ENCODE measurements at places on chromosomes 3 and 15.

- DNase-seq, result no peak
Measured at GRCh38 chr15:38593524-38593923, 28.9 kb upstream of the RASGRP1 start.

DNA sequence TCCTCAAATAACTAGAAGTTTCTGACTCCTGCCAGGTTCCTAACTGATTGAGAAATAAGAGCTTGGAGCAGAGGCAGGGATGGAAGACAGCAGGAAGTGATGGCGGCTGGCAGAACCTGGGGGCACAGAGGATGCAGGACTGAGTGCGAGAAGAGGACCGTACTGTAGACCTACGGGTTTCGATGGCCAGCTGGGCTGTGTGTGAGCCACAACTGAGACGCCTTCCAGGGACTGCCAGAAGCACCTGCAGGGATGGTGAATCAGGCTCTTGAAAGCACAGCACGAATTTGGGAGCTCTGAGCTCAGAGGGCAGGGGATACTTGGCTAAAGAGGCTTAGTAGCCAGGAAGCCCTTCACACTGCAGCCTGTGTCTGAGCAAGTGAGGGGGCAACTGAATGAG lies 165.6 kb downstream of the ABHD5 start:
- DNase-seq, result no peak

- DNase-seq, result no peak
Measured at GRCh38 chr3:24149032-24149431, 203.9 kb downstream of the NR1D2 start.

- no peak for DNase-seq
Measured at GRCh38 chr15:100341239-100341749, 481 bp downstream of the ADAMTS17 start.

GRCh38 chr3:105274958-105275357 lies 91.8 kb upstream of the ALCAM start:
- no peak for DNase-seq

DNA sequence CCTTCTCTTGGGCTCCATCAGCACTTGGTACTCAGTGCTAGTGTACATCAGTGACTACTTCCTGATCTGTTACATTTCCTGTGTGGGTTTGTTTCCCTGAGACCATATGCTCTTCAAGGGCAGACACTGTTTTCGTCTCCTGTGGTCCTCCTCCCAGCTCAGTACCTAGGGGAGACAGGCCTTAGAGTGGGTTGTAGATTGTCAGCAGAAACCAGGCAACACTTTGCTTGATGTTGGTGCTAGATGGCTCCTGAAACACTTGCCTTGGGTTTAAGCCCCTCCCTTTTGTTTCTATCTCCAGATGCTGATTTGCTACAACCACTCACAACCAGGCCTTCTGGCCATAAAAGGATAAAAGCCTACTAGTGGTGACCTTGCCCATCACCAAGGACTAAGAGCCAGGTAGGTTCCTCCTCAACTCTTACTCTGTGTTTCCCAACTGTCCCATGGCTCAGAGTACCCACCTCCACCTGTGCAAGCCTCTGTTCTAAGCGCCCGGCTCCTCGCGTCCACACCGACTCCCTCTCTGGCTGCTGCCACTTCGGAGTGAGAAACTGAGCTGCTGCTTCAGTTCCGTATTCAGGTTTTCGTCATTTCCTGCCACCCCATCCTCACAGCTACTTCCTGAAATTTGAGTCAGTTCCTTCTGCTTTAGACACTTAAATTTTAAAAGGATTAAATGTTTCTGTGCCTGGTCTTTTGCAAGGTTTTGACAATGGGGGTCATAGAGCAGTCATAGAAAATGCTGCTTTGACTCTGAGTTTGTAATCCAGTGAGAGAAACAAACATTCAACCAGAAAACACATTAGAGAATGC lies at the start of gene HCLS1:
Gene HCLS1 (minus strand): TSS at position 548 of the 816 bp plus-strand sequence. CDS start 2,556 bp downstream, outside the sequence.
- DNase-seq, result peak; percentile 47

GRCh38 chr15:60551781-60552161 lies 72.8 kb upstream of the ICE2 start:
- DNase-seq, result no peak

DNA sequence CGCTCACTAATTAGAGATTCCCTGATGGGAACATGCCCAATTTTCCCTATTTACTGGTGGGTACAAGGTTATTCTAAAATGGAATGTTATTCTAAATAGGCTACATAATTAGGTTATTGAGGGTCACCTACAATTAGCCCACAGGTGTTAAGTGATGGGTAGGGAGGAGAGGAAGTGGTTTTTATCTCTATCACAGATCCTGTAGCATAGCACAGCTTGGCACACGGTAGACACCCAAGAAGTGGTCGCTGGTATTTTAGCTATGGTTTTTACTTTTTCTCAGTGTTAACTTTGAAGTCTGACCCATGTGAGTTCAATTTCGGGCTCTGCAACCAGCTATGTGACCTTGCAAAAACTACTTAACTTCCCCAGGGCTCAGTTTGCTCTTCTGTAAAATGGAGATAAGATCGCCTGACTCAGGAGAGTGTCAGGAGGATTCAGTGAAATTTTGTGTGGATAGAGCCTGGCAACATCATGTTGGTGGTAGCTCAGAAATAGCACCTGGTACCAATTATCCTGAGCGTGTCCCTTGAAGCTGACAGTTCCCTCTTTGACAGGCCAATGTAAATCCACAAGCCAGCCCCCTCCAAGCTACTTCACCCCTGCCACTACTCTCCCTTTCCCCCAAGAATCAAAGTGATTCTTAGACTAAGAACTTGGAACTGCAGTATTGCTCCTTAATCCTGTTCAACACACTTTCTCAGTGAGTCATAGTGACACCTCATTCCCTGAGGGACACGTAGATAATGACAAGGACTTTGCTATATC lies 8.7 kb upstream of the LMCD1 start:
- no peak for DNase-seq

GRCh38 chr3:64463981-64464380 lies 223.8 kb downstream of the ADAMTS9 start:
- no peak for DNase-seq

- DNase-seq, result no peak
Measured at GRCh38 chr15:82995938-82996337, 9.9 kb downstream of the RAMAC start.

GRCh38 chr3:66220602-66221377 lies at the start of gene SLC25A26:
Gene SLC25A26, plus strand, starts transcription at chr3:66221001. Its CDS starts 94 bp downstream, at chr3:66221095.
- peak; percentile 92 for DNase-seq

- DNase-seq, result no peak
Measured at GRCh38 chr3:24428481-24428880, 66.2 kb downstream of the THRB start.

GRCh38 chr3:89138048-89138447 lies 30.6 kb downstream of the EPHA3 start:
- no peak for DNase-seq

DNA sequence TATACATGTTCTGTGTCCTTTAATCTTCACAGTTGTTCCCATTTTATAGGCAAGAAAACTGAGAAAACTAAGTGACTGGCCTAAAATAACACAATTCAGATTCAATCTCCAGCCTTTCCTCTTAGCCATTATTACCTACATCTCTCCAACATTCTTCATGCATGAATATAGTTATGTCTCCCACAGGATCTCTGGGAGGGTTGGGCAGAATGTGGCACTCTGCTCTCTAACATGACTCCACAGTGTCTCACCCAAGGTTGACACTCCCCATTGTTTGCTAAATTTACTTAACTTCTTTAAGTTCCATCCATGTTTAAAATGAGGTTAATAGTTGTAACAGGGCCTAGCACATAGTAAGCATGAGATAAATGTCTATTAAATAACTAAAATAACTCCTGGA lies 276.3 kb downstream of the ERC2 start:
- no peak for DNase-seq

DNA sequence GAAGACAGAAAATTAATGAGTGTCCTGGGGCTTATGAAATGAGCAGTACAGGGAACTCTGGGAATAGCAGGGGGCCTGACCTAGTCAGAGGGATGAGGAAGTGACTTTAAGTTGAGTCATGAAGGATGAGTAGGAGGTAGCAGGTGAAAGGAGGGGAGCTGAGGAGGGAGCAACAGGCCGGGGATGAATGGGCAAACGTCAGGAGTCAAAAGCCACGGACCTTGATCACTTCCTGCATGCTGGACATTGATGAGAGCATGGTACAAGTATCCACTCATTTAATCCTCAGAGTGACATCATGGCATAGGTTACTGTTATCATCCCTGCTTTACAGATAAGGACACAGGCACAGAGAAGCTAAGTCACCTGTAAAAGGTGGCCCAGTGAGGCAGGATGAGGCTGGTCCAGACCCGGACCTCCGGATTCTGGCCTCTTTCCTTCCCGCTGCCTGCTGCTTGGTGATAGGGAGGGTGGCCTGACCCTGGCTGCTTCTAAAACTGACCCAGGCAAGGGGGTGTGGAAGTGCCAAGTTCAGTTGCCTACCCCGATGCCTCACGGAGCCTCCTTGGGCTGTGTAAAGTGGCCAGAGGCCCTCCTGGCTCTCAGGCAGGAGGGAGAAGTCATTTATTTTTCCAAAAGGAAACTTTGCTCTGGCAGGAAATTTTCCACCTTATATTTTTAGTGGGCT lies 7.6 kb downstream of the CORO2B start:
- DNase-seq, result no peak

DNA sequence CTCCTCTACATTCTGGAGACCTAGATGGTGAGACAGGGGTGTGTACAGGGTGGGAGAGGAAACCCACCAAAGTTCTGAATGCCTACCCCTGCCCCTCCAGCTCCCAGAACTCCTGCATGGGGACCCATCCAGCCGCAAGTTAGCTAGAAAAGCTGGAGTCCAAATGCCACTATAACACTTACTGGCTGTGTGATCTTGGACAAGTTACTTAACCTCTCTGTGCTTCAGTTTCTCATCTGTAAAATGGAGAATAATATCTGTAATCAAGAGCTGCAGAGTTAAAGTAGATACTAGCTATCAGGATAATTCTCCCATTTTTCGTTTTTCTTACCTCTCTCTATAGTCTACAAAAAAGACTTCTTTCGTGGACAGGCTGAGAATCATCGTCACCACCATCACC lies 63.4 kb downstream of the ADCY5 start:
- no peak for DNase-seq

GRCh38 chr3:112539825-112540650 lies 21.7 kb downstream of the ATG3 start:
- DNase-seq, result no peak

GRCh38 chr15:74233851-74234597 lies 2.1 kb upstream of the CCDC33 start:
- no peak for DNase-seq

DNA sequence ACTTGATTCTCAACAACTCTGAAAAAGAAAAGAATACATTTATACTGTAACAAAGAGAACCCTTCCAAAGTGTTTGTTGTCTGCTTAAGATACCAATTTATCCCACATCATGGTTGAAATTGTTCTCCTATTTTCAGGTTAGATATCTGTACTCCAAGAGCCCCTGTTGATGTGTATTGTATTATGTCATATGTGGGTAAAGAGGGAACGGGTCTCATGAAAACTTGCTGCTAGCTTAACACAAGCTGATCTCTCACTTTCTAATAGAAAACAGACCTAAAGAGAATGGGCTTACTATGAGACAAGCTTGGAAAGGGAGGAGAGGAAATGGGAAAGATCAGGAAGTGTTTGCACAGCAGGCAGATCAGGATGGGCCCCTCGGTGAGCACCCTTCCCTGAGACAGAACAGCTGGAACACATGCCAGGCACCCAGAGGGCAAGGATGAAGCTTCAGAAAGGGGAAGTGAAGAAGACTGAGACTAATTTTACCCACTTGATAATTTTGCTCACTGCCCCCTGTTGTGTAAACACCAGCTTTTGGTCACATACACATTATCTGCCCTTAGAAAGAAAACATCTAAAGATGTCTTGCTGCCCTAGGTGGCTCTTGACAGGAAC lies 747.9 kb upstream of the CCDC54 start:
- no peak for DNase-seq

DNA sequence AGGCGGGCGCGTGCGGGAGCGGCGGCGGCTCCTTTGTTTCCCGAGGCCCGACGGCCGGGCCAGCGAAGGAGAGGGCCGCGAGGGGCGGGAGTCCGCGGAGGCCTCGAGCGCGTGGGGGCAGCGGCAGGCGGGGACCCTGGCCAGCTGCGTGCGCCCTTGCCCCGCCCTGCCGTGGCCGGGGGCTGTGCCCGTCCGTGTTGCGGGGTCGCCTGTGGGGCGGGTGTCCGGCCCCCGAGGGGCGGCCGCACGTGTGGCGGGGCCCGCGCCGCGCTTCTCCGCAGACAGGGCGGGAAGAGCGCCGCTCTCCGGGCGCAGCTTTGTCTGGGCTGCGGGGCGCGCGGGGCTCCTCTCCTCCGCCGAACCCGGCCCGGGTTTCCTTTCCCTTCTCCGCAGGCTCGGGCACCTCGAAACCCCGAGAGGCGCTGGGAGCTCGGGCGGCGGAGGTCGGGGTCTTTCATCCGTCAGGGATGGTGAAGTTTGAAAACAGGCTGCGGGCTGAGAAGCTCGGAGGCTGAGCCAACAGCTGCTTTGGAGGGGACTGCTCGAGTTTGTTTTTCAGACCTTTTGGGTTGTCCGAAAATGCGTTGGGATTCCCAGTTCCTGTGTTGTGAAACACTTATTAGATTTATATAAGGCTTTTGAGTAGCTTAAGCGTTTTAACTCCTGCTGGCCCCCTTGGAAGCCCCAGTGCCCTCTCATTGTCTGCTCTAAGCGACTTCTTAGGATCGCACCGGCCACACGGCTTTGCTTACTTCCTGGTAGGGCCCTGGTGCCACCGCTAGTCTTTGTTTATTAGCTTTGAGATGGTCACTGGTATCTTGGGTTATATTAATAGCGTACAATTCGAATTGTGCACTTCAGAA lies 817 bp downstream of the USP3 start:
- DNase-seq, result no peak

- DNase-seq, result no peak
Measured at GRCh38 chr3:192215-192929, 4.2 kb upstream of the CHL1 start.

GRCh38 chr3:24479816-24480215 lies 14.8 kb downstream of the THRB start:
- DNase-seq, result no peak

- no peak for DNase-seq
Measured at GRCh38 chr3:171132873-171133272, 106.4 kb upstream of the SLC2A2 start.

DNA sequence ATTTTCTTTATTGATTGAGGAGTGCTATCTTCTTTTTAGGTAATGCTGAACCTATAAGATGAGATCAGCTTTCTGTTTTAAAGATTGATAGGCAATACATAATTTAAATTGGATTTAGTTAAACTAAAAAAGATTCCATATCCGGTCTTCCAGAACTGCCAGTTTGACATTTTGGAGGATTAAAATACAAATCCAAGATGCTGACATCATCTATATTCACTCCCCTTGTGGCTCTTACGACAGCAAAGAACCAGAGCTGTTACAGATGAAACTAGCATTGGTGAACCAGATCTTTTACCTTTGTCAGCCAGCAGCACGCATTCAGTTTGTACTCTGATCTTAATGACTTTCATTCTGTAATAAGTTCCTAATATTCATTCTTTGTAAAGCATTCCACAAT lies 218.7 kb downstream of the ZIC4 start:
- DNase-seq, result no peak

- DNase-seq, result no peak
Measured at GRCh38 chr15:29805043-29805707, 17.1 kb downstream of the TJP1 start.

DNA sequence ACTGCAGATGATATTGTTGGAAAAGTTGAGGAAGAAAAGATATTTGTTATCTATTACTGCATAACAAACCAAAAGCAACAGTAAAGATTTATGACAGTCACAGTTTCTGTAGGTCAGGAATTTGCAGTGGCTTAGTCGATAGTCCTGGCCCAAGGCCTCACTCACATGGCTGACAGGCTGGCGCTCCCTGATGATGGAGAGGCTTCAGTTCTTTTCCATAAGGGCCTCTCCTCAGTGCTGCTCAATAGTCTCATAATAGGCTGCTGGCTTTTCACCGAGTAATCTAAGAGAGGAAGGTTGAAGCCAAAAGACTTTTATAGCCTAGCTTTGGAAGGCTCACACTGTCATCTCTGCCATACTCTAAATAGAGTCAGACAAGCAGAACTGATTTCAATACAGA lies 17.7 kb downstream of the IREB2 start:
- no peak for DNase-seq

Data from stimulated activated CD8-positive, alpha-beta memory T cell treated with anti-CD3 and anti-CD28 coated beads, Interleukin-2, amount 100 ng/mL, for 48 hours (primary cell).